ENCODE measurements at places on chromosomes 11 and 22.

- DNase-seq: no peak
Observed at GRCh38 chr11:57513911-57514537, 1.5 kb downstream of the SLC43A1 start.

DNA sequence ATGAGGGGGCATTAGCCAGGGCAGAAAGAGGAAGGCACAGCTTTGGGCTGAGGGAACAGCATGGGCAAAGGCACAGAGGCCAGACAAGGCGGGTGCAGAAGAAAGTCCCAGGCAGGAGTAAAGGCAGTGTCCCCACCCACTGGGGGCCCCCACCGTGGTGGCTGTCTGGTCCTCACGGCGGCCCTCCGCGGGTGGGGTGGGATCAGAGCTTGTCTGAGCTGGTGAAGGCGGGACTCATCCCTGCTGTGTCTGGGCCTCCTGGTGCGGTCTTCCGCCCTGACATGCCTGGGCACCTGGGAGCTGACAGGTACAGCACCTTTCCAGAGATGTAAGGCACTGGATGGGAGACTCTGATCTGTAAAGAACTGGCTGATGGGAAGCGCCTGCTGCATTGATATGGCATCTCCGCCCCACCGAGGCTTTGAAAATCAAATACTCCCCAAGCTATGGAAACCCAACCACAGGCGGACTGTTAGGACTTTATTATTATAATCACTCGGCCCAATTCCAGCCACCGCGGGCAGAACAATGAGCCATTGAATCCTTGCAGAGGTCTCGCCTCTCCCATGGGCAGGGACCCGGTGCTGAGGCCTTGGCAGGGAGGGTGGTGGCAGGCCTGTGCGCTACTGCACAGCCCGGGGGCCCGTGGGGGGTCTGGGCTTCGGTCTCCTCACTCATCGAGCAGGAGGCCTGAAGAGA is 14.2 kb upstream of the GNB1L start:
- no peak for DNase-seq

DNA sequence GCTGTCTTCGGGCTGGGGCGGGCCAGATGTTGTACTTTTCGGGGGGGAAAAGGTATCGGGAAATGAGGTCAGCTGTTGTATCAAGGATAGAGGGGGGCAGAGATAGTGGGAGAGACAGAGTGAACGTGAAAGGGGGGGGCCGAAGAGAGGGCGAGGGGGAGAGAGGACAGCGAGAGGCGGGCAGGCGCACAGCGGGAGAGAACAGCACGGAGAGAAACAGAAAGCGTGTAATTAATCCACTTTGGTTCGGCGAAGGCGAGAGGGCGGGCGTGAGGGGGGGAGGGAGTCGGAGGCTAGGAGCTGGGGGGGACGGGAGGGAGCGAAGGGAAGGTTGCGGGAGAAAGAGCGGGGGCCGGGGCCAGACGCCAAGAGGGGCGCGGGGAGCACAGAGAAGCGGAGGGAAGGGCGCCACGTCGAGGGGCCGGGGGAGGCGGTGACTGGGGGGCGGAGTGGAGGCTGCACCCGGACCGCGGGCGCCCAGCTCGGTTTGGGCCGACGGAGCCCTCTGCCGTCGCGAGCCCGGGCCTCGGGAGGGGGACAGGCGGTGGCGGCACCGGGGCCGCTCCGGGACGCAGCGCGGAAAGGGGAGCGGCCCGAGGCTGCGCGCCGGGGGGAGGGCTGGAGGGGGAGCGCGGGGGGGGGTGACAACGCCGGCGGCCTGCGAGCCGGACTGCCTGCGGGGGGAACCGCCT is 612 bp downstream of the IGF2 start:
- no peak for DNase-seq

GRCh38 chr11:130689222-130689908 is 226.9 kb downstream of the SNX19 start:
- DNase-seq: no peak

GRCh38 chr11:7688238-7688826 is 15.0 kb upstream of the CYB5R2 start:
- DNase-seq: no peak

- DNase-seq: no peak
Observed at GRCh38 chr11:57098191-57098590, 83.6 kb upstream of the LRRC55 start.

DNA sequence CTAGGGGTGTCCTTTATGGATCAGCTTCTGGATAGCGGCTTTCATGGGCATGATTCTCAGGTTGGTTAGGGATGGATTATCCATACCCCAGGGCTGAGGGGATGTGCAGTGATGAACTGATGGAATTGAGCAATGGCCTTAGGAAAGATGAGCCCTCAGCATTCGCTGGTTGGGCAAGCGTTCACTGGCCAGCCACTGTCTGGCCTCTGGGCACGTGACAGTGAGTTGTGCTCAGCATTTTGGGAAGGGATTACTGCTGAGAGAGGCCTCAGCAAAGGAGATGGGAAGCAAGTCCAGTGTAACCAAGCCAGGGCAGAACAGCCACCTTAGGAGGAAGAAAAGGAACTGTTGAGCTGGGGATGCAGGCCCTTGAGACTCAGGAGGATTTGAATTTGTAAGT is 17.4 kb downstream of the UBASH3B start:
- DNase-seq: no peak
